H7 (cell line): ENCODE measurements at places on chromosomes 5 and 9. TPM values are rescaled to one million over a fixed set of nuclear protein-coding genes. Genes with fewer than 3 reads are reported as not detected.

OR2K2 gene
- total RNA-seq, result not detected in 2 replicates

SHISAL2B gene
- 15.4 and 22.5 TPM in 2 replicates for total RNA-seq

PCDHGB6 gene
- total RNA-seq, result 1.7 and 1.9 TPM in 2 replicates

MCIDAS gene
- not detected in 2 replicates for total RNA-seq

TMEM215 gene
- total RNA-seq, result 0.10 and 0.18 TPM in 2 replicates

AHRR gene
- total RNA-seq, result 0.74 and 1.4 TPM in 2 replicates

SLC34A3 gene
- total RNA-seq, result 0.03 TPM in 1 of 2 replicates, not detected in the other

DNA sequence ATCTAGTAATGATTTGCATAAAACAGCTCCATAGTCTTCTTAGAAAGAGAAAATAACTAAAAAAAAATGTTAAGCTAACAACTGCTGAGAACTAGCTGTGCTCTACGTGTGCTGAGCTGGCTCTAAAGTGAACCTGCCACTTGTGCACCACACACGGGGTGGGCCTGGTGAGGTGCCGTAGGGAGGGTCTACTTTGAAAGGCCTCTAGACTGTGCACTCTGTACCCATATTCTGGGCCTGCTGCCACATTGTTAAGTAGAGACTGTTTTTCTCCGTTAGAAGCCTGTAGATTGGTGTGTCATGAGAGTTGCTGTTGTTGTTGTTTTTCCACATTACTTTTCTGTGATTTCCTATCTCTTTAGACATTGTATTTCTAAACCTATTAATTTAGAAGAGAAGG lies 93.9 kb downstream of the CD180 start:
- DNase-seq, result no peak

GRCh38 chr9:35691757-35692301 lies 2.1 kb upstream of the TPM2 start:
- DNase-seq, result peak; percentile 66

DNA sequence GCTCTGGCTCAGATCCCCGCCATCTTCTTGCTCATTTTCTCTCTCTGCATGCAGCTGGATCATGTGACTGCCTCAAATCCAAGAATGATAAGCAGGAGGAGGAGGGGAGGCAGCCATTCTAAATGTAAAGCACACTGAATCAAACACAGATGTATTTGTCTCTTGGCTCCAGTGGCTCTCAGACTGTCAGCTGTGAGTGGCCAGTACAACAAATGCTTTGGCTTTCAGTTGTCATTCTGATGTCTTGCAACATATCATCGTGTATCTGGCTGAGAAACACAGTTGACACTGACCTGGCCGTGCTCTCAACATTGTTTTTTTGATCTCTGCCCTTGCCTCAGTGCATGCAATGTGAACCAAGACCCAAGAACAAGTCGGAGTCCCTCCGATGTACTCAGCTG lies 233.1 kb downstream of the ADAMTSL1 start:
- no peak for DNase-seq

DNA sequence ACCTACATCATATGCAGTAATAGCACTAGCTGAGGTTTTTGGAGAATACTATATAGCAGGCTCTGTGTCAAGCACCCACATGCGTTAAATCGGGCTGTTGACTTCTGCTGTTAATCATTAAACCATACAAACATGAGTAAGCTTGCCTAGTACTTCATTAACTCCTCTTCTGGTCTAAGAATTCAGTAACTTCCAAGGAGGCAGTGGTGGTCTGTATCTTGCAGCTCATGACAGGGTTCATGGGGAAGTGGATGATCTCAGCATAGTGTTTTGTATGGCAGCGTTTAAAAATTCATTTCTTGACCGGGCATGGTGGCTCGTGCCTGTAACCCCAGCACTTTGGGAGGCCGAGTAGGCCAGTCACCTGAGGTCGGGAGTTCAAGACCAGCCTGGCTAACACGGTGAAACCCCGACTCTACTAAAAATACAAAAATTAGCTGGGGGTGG lies at the start of gene HAVCR1:
TSS of gene HAVCR1 (minus strand) at position 24 of the 447 bp plus-strand sequence. CDS start 1,173 bp downstream, outside the sequence.
- no peak for DNase-seq

GRCh38 chr9:78000221-78000620 lies 31.4 kb downstream of the GNAQ start:
- DNase-seq, result no peak

- no peak for DNase-seq
Observed at GRCh38 chr5:159449925-159450324, 119.6 kb upstream of the IL12B start.

DNA sequence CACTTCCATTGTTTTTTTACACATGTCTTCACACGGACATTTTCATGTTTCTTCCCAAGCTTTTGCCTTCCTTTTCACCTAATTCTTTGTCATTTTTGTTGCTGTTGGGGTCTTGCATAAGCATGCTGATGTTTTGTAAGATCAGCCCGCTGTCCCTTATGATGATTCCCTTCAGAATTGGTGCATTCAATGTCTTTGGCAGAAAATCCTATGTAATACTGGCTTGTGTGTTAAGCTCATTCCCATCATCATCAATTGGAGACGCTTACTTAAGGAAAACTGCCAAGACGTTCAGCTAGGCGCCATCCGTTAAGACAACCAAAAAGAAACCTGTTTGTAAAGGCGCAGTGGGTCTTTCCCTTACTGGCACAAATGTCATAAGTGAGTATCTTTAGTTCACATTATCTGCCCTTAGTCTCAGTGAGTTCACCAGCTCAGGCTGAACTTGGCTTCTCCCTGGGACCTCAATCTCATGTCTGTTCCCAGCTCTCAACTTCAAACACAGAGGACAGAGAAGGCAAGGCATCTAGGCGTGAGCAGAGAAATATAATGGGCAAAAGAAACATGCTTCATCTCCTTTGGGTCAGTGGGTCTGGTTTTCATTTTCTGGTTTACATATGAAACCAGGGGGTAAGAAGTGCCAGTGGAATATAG lies 97.9 kb downstream of the EFNA5 start:
- DNase-seq, result no peak

- DNase-seq, result peak; percentile 67
Observed at GRCh38 chr5:16679863-16680262, 63.1 kb upstream of the RETREG1 start.

GRCh38 chr5:137616046-137616445 lies 116.9 kb upstream of the SPOCK1 start:
- no peak for DNase-seq

DNA sequence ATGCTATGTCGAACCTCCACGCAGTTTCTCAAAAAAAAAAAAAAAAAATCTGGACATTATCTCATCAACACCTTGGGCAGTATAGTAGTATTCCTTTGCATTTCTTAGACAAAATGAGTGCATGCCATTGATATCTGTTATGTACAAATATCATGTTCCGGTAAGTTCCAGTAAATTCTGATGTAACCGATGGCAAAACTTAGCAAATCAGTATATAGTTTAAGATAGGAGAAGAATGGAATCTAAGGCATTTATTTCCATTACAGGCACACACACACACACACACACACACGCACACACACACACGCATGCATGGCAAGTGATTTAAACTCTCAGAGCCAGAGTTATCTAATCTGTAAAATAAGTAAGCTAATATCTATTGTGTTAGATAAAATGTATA lies 356.5 kb upstream of the TUSC1 start:
- DNase-seq, result no peak

DNA sequence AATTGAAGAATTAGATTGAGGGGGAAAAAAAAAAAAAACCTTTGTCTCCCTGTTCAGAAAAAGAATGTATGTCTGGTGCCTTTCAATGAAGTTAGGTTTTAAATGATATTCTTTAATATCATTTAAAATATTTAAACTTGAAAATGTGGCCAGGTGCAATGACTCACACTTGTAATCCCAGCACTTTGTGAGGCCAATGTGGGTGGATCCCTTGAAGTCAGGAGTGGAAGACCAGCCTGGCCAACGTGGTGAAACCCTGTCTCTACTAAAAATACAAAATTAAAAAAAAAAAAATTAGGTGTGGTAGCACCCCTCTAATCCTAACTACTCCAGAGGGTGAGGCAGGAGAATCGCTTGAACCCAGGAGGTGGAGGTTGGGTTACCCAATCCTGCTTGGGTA lies 111.1 kb upstream of the RASA1 start:
- DNase-seq, result no peak

DNA sequence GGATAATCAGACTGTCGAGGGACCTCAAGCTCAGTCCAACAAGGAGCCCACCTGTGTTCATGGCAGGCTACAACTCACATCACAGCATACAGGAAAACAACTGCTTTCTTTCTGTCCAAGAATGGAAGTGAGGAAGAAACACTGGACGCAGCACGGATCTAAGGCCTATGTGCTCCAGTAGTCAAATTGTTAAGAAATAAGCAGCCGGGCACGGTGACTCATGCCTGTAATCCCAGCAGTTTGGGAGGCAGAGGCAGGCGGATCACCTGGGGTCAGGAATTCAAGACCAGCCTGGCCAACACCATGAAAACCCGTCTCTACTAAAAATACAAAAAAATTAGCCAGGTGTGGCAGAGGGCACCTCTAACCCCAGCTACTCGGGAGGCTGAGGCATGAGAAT lies 427.8 kb downstream of the BNC2 start:
- DNase-seq, result no peak
